Stimulated activated CD4-positive, alpha-beta T cell treated with anti-CD3 and anti-CD28 coated beads, Interleukin-15, amount 100 ng/mL, for 24 hours (primary cell): ENCODE measurements at places on chromosomes 5 and 9.

GRCh38 chr9:36961561-36962325, 72.3 kb downstream of the PAX5 start:
- DNase-seq, result no peak

DNA sequence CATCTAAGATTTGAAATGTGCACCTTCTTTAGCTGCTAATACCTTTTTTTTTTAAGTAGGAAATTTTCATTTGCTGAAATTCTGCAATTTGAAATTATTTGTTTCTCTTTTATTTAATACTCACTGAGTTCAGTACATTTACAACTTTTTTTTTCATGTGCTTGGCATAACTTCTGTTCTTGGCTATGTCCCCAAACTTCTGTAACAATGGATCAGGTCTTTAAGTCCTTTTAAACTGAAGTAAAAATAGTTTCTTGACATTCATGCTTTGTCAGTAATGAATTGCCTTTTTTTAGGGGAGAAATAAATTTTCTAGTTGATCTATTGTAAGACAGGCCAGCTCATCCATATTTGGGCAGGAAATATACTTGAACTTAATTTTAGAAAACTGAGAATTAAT, 41.5 kb downstream of the EDIL3 start:
- no peak for DNase-seq

- DNase-seq, result no peak
Measured at GRCh38 chr9:107288701-107289100, 5.6 kb downstream of the RAD23B start.

DNA sequence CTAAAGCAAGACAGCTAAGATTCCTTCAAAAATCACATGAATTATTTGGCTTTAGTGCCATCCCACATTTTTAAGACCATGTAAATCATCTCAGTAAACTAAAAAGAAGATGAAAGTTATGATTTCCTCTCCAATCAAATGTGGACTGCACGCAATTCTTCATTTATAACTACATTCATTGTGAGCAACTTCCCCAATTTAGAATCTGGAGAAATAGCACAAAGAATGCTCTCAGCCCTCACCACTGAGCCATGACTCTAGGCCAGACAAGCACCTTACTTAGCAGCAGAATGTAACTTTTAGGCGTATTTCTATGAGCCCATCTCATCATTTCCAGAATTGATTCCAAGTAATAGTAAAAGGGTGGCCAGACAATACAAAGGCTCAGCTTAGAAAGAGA, 616.6 kb downstream of the TLE1 start:
- no peak for DNase-seq

DNA sequence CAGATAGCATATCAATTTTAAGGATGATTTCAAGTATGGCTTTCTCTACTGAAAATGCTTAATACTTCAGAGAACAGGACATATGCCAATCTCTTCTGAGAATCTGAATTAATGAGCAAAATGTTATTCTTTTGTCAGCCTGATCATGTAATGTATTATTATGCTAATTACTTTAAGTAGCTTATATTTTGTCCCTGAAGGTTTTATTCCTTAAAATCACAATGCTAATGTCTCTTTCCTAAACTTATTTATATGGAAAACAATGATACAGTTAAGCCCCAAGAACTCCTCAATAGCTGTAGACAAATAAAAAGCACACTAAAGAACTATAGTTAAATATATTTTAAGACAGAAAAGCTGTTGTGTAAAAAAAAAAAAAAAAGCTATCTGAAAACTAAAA, 256.9 kb upstream of the PTPRD start:
- no peak for DNase-seq

DNA sequence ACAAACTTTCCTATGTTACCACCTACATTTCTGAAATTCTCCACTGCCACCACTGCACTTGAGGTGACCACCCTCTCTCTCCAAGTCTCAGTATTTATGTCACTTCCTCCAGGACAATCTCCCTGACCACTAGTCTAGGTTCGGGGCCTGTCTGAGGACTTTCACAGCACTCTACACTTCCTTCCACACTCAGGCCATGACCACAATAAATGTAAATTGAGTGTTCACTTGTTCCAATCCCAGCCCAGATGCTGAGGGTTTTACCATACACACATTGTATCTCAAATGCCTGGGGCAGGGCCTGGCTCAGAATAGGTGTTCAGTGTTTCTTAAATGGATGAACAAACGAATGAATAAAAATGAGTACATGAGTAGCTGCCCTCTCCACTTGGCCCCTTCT, 26.9 kb upstream of the CCNG1 start:
- DNase-seq, result no peak

DNA sequence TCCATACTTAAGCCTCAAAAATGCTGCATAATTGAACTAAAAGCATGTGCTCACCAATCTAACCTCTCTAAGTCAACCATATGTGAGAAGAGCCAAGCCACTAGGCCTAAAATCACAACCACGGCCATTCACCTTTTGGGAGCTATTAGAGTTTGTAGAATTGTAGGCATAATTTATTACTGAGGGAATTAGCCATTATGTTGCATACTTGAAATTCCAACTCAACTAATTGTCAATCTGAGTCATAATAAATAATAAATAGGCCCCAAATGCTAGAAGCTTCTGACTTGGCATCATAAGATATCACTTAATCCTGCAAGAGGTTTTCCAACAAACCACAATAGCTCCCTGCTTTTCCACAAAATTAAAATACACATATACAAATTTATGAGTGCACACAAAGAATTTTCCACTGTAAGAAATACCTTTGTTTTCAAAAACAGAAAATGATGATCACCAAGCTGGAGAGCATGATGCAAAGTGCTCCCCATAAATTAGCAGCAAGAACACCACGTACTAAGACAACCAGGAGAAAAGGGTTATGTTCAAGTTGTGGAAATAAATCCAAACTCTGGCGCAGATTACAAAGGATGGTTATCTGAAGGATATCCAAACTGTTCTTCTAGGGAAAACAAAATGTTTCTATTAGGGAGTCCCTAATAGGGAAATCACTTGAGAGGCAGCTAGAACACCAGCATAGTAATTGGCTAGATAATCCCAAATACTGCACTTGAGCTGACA, 250.0 kb upstream of the SLC30A5 start:
- no peak for DNase-seq

GRCh38 chr5:66892716-66893115, 296.5 kb downstream of the MAST4 start:
- no peak for DNase-seq

DNA sequence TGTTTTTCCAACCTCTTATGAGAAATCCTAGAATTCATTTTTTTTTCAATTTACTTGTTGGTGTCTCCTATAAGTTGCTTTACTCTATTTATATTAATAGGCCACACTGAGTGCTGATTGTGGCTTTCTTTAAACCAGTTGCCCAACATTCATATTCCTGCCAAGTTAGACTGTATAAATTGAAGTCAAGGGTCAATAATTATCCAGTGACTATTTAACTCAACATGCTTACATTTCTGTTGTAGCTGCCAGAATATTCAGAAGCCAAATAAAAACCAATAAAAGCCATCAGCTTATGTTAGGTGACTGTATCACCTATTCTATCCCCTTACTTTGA, 169.0 kb downstream of the PTPRD start:
- DNase-seq, result no peak

DNA sequence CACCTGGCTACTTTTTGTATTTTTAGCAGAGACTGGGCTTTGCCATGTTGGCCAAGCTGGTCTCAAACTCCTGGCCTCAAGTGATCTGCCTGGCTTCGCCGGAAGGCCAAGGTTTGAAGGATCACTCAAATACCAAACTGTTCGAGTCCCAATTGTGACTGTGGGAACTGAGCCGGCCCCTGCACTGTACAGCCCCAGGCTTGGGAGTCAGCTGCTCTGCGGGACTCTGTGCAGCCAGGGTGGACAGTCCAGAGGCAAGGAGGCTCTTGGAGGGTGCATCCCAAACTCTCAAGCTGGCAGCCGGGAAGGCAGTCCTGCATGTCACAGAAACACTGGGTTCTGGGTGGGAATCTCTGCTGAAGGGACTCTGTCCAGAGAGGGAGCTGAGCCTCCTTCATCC, 109.0 kb downstream of the ENTREP1 start:
- no peak for DNase-seq

GRCh38 chr5:54658010-54658409, 140.5 kb downstream of the SNX18 start:
- no peak for DNase-seq

GRCh38 chr9:18985996-18986395, 47.0 kb downstream of the SAXO1 start:
- DNase-seq, result no peak

DNA sequence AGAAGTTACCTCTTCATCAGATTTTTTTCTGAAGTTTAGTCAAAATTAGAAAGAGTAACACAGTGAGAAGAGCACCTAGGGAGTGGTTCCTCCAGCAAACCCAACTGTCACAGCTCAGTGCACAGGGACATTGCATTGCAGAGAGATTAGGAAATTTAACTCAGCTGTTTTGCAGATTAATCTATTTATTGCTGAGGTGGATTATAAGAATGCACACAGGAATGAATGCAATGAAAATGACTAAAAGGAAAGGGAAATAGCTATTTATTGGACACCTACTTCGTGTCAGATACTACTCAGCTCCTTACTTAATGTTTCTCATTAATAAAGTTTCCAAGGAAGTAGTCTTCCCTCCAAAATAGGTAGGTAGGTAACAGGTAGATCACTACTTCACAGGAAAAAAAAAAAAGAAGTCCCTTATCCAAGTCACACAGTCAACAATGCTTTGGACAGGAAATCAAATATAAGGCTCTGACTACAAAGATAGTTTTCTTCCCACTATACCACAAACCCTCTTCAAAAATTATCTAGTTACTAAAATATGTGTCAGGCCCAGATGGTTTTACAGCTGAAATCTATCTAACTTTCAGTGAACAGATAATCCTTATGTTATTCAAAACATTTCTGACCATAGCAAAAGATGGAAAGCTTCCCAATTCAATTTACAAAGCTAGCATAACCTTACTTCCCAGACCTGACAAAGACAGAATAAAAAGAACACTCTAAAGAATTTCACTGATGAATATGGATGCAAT, 442.2 kb upstream of the MPDZ start:
- DNase-seq, result no peak

GRCh38 chr5:52668139-52668538, 119.6 kb upstream of the ITGA1 start:
- no peak for DNase-seq

GRCh38 chr9:78601957-78602565, 305.1 kb downstream of the PSAT1 start:
- DNase-seq, result peak; percentile 22

GRCh38 chr9:97895211-97895610, 27.1 kb downstream of the TRMO start:
- no peak for DNase-seq

GRCh38 chr9:73050065-73050816, 97.4 kb upstream of the ALDH1A1 start:
- no peak for DNase-seq

DNA sequence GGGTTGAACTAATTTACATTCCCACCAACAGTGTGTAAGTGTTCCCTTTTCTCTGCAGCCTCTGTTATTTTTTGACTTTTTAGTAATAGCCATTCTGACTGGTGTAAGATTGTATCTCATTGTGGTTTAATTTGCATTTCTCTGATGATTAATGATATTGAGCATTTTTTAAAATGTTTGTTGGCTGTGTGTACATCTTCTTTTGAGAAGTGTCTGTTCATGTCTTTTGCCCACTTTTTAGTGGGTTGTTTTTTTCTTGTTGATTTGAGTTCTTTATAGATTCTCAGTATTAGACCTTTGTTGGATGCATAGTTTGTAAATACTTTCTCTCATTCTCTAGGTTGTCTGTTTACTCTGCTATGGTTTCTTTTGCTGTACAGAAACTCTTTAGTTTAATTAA, 101.6 kb downstream of the NIPBL start:
- DNase-seq, result no peak

- no peak for DNase-seq
Measured at GRCh38 chr5:107282061-107282460, 388.7 kb downstream of the EFNA5 start.

- no peak for DNase-seq
Measured at GRCh38 chr9:29826421-29826820, 2253.1 kb upstream of the C9orf72 start.

- DNase-seq, result no peak
Measured at GRCh38 chr9:119003882-119004617, 365.2 kb downstream of the BRINP1 start.
